Naive thymus-derived CD4-positive, alpha-beta T cell (primary cell): ENCODE measurements at places on chromosomes 4 and X. TPM values are rescaled to one million over a fixed set of nuclear protein-coding genes. Genes with fewer than 3 reads are reported as not detected.

GRCh38 chr4:22202975-22203710 is 254.6 kb upstream of the KCNIP4 start:
- no peak for DNase-seq

GRCh38 chr4:61493470-61493869 is 293.3 kb downstream of the ADGRL3 start:
- DNase-seq = no peak

DNA sequence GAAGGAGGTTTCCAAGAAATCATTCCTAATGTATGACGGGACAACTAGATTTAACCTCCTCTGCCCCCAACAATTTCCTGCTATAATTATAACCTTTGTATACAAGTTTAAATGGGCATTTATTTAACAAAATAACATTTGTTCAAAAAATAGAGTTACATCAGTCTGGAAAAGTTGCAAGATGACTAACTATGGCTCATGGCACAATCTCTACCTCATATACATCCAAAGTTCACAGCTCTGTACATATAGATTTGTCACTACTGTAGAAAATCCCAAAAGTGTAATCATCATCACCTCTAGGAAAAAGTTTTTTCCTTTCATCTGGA is 3.8 kb upstream of the RPS6KA3 start:
- no peak for DNase-seq

- no peak for DNase-seq
Measured at GRCh38 chr4:8162625-8163024, 4.0 kb upstream of the ABLIM2 start.

GRCh38 chr4:10024303-10024702 is 3.0 kb upstream of the SLC2A9 start:
- no peak for DNase-seq

The SCML1 gene
- total RNA-seq = 23.6 TPM

The ASMT gene
- not detected for total RNA-seq

The PPP2R2C gene
- total RNA-seq = not detected in 2 replicates

The ESX1 gene
- total RNA-seq = not detected
